ENCODE measurements at places on chromosomes 13 and 19.

- DNase-seq = no peak
Observed at GRCh38 chr13:37070956-37071355, 11.5 kb upstream of the SUPT20H start.

- no peak for DNase-seq
Observed at GRCh38 chr19:54156490-54156889, 3.0 kb downstream of the LENG1 start.

DNA sequence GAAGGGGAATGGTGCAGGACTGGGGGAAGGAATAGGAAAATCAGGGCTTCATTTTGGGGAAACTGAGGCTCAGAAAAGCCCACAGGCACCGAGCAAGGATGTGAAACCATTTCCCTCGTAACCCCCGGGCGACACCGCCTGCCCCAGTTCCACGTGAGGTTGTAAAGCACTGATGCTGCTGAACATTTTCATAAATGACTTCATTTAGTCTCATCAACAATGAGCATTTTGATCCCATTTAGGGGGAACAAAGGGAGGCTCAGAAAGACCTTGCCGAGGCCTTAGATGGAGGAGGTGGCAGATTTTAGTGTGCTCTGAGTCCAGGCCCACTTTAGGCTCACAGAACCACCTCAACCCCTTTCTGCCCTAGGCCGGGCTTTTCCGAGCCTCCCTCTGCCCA lies 20.5 kb upstream of the FBXO27 start:
- no peak for DNase-seq

DNA sequence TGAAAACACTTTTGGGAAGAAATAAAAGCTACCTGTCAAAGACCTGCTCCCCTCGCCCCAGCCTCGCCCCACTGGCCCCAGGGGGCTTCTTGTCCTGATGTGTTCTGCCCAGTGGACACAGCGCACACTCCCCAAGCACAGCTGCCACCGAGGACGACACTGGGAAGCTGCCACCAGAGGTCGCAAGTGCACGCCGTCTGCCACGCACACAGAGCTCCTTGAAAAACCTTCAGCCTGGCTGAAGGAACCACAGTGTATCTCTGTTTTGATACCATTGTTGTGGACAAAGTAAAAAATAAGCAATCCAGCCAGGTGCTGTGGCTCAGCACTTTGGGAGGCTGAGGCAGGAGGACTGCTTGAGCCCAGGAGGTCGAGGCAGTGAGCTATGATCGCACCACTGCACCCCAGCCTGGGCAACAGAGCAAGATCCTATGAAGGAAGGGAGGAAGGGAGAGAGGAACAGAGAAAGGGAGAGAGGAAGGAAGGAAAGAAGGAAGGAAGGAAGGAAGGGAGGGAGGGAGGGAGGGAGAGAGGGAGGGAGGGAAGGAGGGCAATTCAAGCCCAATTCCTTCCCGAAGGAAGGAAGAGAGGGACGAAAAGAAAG lies 57.3 kb downstream of the CEBPG start:
- peak; percentile 15 for DNase-seq

GRCh38 chr19:5870986-5871394 lies 650 bp upstream of the FUT5 start:
- no peak for DNase-seq

DNA sequence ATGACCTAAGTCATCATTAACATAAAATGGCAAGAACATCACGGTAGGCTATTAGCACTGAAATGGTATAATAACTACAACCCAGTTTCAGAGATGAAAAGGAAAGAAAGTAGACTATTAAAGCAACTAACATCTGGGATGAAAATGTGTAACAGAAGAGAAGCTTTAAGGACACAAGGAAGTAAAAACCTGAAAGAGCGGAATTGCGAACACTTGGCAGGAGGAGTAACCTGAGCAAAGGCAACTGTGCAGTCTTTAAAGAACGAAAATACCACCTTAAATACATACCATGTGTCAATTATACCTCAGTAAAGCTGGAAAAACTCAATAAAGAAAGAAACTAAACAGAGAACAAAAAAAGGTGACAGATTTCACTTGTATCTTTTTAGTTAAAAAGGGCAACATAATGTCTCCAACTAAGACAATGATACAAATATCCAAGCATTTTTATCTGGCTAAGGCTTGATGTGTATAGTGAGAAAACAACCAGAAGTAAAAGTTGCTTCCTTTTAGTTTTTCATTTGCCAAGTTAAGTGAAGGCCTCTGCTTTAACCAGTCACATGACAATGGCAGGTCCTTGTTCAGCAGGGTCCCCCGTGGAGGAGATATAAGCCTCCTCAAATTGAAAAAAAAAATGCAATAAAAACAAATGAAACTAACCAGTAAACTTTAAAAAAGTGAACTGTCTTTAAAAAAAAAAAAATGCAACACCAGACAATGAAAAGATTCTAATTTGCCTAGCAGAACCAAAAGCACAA lies 11.6 kb downstream of the USP12 start:
- no peak for DNase-seq

DNA sequence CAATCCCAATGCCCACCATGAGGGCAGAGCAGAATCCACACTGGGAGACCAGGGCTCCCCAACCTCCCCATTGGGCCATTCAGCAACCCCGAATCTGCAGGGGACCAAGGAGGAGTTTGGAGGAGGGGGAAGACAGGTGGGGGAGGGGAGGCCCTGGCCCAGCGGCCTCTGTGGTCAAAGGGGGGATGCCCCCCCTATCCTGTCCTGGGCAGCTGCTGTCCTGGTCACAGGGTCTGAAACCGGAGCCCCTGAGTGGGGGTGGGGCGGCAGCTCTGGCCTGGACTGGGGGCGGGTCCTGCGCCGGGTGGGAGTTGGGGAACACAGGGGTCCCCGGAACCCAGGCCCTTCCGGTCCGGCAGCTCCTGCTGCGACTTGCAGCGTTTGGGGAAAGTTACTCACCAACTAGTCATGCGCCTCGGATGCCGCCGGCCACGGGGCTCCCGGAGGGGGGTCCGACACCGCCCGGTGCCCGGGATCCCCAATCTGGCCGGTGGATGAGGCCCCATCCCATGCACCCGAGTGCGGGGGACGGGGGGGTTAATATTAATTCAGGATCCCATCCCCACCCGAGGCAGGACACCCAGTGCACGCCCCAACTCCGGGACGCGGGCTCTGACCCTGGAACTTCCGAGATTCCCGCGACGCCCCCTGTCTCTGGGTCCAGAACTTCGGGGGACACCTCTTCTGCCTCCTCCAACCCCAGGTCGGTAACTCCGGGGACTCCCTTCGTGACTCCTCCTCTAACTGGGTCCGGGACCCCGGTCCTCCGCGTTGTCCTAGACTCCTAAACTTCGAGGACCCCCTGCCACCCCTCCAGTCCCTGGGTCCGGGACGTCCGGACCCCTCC lies 872 bp downstream of the HOMER3 start:
- DNase-seq = no peak

DNA sequence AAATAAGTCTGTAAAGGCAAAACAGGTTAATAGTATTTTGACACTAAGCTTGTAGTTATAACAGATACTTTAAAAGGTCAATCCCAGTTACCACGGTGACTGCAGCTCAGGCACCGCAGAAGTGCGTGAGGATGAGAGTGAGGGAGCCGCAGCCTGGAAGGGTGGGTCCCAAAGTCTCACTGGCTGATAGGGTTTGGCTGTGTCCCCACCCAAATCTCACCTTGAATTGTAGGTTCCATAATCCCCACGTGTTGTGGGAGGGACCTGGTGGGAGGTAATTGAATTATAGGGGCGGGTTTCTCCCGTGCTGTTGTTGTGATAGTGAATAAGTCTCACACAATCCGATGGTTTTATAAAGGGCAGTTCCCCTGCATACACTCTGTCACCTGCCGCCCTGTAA lies 40.0 kb upstream of the GAS6 start:
- no peak for DNase-seq

GRCh38 chr19:48110350-48110966 lies at the start of gene PLA2G4C:
TSS of gene PLA2G4C (minus strand) at chr19:48110817. CDS start at chr19:48106529, 4,288 bp downstream.
- DNase-seq = peak; percentile 54

GRCh38 chr13:46354156-46355087 lies 32.6 kb downstream of the RUBCNL start:
- DNase-seq = no peak

GRCh38 chr13:106393776-106394175 lies 141.7 kb downstream of the EFNB2 start:
- no peak for DNase-seq

DNA sequence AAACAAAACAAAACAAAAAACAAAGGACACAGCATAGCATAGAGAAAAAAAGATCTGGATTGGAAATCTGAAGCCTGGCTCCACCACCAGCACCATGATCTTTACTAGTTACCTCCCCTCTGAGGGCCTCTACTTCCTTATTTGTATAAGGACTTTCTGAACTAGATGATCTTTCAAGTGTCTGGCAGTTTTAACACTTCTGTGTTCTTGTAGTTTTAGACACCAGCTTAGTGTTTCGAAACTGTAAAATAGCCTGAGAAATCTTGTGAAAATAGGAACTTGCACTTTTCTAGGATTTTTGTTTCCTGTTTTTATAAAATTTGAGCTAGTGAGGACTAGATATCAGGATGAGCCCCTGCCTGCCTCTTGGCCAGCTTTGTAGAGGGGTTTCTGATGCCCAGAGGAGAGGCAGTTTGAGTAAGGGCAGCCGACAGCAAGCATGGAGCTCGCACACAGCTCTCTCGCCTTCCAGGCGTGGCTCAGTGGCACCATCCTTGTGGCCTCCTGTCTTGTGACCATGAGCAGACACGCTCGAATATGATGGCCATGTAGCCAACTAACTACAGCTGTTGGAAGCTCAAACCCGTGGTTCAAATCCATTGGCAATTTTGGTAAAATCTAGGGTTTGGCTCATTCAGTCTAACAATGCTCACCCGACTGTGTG lies 319.0 kb downstream of the KCNRG start:
- DNase-seq = no peak

DNA sequence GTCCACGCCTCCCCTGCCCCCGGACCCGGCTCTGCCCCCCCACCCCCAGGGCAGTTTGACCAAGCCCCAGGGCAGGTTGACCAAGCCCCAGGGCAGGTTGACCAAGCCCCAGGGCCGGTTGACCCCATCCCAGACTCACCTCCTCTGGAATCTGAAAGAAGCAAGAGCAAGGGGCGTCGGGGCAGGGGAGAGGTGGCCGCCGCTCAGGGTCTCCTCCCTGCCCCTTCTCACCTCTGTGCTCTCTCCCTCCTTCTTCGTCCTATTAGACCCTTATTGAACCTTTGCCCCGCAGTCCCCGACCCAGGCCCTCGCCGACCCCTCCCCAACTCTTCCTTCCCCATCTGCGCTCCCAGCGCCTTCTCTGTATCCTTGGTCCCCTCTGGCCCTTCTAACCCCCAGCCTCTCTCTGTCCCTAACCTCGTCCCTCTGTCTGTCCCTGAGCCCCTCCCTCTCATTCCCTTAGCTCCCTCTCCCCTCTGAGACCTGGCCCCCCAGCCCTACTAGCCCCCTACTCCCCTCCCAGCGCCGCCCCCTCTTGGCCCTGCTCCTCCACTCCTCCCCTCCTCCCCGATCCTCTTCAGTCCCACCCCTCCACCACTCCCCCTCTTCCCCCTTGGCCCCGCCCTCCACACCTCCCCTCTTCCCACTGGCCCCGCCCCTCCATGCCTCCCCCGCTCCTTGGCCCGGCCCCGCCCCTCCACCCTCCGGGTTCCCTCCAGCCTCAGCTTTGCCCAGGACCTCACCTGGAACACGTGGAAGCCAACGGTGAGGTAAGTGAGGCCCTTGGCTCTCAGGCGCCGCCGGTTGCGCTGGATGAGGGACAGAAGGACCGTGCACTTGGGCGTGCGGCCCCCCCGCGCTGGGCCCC lies 7.6 kb downstream of the CAPN12 start:
- DNase-seq = peak; percentile 36

DNA sequence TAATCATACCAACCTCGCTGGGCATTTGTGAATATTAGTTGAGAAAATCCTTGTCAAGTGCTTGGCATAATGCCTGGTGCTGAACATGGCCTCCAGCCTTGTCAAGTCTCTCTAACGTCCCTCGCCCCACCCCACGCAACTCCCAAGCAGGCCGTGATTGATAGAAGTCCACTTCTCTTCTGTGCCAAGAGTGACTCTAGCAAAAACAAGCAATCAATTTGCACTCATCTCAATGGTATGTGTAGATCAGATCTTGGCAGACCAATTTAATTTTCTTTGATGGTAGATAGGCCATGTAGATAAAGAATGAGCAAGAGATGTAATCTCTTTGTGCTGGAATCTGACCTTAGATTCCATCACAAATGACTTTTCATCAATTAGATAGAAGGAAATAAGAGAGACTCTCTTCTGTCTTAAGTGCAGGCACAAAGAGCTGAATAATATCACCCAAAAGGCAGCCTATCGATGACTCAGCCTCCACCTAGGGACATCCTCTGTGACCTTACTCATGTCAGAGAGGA lies 31.0 kb upstream of the KATNAL1 start:
- no peak for DNase-seq

GRCh38 chr19:43782311-43782660 lies 1.5 kb upstream of the KCNN4 start:
- no peak for DNase-seq
